Bronchial epithelial cell (primary cell): ENCODE measurements at places on chromosomes 2 and 18.

DNA sequence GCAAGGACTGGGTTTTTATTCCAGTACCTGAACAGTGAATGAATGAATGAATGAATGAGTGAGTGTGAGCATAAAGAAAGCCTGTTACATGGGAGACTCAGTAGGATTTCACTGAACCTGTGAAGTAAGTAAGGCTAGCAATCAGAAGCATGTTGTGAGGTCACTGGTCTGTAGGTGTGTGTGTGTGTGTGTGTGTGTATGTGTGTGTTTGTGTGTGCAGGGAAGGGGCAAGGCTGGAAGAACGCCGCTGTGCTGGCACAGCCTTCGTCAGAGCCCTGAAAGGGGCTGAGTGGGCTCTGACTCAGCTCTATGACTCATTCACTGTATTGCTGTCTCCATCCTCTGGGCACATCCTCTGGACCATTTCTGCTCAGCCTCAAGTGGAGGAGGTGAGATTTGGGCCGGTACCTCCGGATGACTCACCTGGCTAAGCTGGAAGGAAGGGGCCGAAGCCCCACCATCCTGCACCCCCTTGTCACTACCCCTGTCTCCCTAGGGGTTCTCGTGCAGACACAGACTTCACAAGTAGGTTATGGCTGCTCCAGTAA, 51.4 kb upstream of the MRPL33 start:
- peak; percentile 98 for DNase-seq

DNA sequence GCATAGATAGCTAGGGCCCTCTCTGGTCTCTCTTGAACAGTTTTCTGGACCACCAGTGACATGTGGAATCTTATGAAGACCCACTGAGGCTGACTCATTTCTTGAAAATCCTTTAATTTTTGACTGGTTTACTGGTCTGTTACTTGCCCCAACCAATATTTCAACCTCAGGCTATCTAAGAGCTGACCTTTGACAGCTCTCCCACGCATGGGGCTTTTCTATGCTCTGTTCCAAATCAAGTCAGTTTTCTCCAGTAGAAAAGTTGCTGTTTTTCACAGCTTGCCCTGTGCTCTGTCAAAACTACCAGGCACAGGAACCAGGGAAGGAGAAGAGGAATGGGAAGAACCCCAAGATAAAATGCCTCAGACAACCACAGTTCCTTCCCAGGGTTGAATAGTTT, 46.0 kb upstream of the MTIF2 start:
- DNase-seq = no peak

- no peak for DNase-seq
These were observed 3.9 kb downstream of the INPP5D start for GRCh38 chr2:233063976-233064411.

- no peak for DNase-seq
These were observed 23.8 kb downstream of the SMAD4 start for GRCh38 chr18:51053814-51054213.

DNA sequence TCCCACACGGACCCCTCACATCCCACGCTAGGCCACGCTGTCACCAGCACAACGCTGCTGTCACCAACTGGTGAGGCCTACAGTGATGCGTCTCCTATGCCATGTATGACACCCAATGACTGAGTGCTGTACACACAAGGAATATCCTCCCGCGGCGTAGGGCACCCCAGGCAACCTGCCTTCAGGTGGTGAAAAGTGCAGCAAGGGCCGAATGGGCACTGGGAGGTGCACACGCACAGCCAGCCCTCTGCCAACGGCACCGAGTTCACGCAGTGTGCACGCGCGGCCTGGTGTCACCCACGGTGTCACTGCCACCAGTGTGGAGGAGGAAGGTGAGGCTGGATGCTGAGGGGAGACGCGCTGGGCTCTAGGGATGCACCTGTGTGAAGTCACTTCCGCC, 4.5 kb downstream of the HS1BP3 start:
- no peak for DNase-seq

- DNase-seq = no peak
These were observed 41.8 kb upstream of the COPS8 start for GRCh38 chr2:237043866-237044265.

DNA sequence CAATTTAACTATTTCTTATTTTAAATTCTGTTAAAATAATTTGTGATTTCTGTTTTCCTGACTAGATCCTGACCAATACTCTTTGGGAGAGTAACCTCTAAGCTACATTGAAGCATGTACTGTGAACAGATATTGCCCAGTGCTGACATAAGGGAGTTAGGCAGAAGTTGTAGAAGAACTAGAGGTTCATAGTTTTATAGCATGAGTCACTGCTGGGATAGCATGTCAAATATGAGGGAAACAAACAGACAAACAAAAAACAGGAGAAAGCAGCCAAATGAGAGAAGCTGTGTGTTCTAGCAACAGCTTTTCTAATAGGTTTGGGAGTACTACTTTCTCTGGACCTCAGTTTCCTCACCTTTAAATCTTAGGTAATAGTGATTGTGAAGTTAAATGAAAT, 72.4 kb downstream of the CERS6 start:
- peak; percentile 40 for DNase-seq

GRCh38 chr18:33578518-33579348, 714 bp downstream of the ASXL3 start:
- DNase-seq = peak; percentile 8

DNA sequence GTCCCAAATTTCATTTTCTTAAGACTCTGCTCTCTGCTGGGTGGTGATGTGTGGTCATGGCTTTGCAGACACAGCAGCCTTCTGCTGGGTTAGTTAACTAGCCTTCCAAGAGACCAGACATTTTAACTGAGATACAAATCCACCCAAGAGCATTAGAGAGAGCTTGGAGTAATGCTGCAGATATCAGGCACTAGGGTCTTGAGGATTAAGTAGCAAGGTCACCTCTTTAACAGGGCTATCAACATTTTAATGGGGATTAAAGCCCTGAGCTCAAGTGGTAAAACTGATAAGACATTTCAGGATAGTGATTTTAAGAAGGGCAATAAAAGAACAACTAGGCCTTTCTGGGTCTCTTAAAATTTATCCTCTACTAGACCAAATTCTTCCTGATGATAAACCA, 461.2 kb downstream of the MEIS1 start:
- no peak for DNase-seq

DNA sequence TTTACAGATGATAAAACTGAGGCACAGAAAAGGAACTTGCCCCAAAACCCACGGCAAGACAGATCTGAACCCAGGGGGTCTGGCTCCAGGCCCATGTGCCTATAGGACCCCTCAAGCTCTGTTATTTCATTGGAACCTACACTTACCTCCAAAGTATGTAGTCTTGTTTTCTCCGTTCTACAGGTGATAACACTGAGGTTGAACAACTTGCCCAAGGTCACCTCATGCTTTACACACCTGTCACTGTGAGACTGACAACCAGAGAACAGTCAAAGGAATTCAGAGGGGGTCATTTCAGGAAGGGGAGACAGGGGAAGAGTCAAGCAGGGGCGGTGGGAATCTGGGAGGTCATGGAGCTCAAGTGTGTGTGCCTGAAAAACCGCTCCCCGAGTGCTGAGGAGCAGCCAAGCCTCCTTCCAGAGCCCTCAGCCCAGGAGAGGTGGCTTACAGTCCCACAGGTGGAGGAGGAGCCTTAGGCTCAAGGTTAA, 47.7 kb downstream of the SERTAD2 start:
- DNase-seq = no peak

DNA sequence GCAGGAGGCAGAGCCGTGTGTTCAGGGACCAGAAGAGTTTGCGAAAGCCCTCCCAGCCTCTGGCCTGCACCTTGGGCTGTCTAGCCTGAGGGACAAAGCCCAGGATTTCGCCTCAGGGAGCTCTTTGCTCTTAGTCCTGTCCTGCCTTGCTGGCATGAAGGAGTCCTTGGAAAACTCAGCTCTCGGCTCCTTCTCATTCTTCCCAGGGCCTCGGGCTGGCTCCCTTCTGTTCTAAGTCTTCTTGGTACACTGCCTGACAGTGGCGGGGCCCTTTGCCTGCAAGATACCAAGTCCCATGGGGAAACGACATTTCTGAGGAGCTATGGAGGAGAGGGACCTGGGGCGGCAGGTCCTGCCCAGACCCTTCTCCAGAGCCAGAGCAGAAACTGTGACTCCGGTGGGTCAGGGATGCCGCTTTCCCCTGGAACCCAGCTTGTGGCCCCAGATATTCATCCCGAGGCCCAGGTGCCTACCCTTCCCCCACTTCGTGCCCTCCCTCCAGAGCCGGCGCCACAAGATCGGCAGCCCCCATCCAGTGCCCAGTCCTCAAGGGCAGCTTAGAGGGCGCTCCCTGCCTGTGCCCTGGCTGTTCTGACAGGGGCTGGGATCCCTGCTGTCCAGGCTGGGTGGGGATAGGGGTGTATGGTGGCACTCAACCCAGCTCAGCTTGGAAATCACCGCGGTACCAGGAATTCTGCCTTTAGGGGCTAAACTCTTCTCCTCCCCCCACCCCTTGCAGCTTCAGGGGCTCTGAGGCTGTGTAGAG, 5.5 kb upstream of the CYP26B1 start:
- DNase-seq = no peak

DNA sequence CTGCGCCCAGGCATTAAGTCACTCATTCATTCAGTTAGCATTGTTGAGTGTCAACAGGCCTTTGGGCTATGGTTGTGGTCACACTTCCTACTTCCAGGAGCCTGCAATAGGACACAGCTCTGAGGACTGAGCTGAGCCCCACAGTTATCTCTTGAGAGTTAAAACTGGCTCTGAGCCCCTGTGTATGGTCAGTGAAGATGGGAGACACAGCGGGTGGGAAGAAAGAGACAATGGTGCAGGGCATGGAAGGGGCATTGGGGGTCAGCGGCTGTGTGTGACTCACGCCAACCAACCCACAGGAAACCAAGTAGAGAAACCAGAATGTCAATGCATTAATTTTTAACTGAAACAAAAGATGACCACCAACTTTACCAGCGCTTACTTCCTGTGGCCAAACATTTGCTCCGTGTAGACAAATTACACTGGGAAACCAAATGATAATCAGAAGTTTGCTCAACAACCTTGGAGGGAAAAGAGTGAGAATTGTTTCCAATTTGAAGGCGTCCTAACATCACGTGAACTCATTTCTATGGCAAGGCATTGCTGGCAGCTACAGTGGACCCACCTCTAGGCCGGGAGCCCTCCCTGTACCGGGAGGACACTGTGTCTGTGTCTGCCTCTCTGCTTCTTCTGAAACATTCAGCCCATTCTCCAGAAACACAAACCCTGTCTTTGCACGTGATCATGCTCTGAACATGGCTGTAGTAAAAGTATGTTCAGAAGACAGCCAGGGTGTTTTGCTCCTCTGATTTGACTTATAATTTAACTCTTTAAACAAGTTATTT, 212.0 kb upstream of the ID2 start:
- no peak for DNase-seq

DNA sequence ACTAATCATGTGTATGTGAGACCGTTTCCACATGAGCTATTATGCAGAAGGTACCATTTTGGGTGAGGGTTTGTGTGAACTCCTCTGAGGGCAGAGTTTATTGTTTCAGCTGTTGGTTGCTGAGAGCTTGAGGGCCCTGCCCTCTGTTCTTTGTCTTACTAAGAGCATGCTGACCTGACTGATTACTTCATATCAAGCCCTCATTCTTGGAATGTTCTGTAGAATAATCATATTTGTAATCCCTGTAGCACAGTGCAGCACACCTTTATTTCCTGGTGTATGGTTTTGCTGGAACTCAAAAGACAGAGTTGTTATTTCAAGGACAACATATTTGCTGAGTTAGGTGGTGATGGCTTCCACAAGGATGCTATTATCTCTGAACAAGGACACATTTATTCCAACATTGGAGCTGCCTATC, 118.5 kb downstream of the GALNT3 start:
- DNase-seq = peak; percentile 53

DNA sequence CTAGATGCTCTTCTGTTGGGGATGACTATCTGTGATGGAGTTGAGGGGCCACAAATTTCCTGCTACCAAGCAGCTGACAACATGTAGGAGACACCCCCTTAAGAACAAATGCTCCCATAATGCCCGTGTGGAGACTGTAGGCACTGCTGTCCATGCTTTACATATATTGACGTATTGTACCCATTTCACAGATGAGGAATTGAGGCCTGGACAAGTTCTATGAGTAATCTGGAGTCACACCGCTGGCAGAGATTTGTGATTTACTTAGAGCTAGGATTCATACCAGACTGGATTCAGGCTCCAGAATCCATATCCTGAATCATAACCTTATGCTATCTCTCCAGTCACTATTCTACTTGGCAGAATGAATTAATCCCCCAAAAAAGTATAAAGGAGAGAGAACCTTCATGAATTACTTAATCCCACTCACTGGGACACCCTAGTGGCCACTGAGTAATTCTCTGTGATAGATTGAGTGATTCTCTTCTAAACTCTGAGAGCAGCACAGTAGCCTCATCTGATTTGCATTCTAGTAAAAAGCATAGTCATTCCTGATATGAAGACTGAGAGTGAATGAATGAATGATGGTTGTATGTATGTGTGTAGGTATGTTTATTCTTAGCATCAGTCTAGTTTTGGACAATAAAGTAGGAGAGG, 460.7 kb upstream of the MEIS1 start:
- peak; percentile 7 for DNase-seq

DNA sequence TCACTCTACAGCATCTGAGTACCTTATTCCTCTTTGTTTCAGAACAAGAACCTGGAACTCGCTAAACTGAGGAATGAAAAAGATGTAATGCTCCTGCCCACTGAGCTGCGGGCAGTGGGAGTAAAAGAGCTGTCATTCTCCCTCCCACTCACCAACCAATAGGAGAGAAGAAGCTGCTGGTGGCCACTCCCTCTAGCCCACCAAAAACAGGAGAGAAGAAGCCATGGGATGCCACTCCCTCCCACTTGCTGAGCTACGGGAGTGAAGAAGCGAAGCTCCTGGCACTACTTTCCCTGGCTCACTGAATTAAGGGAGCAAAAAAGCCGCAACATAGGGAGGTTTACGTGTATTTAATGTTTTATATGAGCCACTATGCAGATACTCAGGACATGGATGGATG, 53.7 kb downstream of the RIT2 start:
- no peak for DNase-seq

DNA sequence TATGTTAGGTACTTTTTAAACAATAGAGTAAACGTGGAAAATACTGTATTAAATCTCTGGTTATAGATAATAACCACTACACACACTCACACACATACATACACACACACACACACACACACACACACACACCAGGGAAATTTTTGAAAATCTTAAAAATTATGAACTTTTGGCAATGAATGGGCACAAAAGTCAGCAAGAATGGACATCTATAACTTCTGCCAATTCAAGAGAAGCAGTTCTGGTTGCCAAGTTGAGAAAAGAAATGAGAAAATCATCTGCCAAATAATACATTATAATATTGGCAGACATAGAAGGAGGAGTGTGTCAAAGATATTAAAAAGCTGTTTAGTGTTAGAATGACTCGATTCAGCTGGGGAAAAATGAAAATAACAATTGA, 42.9 kb upstream of the TMEM178A start:
- no peak for DNase-seq

GRCh38 chr2:144099780-144100377, 420.0 kb downstream of the ZEB2 start:
- peak; percentile 96 for DNase-seq
